ENCODE measurements at places on chromosomes 12 and 14. TPM values are rescaled to one million over a fixed set of nuclear protein-coding genes. Genes with fewer than 3 reads are reported as not detected.
A peak's percentile ranks its signal among the peaks of the same experiment; 100 is the strongest.

KCNK13 gene
- total RNA-seq = not detected

- peak; percentile 9 for DNase-seq
Measured at GRCh38 chr12:127450826-127451225, 816.1 kb upstream of the TMEM132C start.

DNA sequence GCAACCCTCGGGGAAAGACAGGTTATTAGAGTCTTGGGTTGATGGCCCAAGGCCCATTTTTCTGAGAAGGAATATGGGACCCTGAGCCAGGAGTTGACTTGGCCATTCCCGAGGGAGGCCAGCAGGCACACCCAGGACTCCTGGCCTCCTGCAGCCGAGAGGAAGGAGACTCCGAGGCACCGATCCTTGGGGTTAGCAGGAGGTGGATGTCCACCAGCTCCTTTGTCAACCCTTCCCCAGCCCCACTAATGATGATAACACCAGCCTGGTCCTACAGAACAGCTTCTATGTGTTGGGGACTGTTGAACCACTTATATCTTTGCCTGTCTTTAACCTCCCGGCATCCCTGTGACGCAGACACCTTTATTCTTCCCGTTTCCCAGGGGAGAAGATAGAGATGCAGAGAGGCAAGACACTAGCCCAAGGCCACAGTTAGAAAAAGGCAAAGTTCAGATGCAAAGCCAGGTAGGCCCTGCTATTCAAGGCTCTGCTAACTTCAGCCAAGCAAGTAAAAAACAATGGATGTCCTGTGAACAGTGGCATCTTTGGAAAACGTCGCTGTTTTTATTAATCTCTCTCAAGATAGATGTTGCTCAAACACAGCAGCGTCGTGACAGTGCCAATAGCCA lies 767.3 kb upstream of the TBX3 start:
- DNase-seq = no peak

DNA sequence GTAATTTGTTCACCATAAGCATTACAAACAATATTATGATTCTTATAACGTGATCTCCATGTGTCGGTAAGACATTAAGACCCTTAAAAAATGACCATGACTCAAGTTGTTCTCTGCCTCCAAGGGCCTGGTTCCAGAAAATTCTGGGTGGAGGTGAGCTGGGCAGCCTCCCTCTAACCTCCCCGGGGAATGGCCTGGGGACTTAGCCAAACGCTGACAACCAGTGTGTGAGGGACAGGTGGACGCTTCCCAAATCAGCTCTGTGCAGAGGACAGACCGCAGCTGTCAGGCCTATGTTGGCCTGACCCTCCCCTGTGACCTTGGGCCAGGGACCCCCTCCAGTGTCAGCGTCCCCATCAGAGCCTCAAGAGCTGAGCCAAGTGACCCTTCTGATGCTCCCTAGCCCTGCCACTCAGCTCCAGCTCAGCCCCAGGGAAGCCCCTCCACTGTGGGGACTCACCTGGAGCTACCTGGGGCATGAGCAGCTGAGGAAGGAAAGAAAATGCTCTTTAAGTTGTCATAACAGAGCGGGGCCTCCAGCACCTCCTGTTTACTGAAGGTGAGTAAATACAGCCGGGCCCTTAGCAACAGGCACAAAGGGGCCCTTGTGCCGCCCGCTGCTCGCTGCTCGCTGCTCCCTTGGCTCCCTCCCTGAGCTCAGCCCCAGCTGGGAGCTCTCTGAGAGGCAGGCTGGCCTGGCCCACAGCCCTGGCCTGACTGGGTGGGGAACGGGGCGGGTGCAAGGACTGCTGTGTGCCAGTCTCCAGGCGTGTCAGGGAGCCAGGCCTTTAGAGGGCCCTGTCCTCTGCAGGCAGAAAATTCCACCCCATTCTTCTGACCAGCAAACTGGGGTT lies 116.6 kb downstream of the CALM1 start:
- DNase-seq = no peak

- no peak for DNase-seq
Measured at GRCh38 chr12:94309373-94309772, 150.3 kb downstream of the CEP83 start.

GRCh38 chr14:47392326-47392725 lies 283.1 kb downstream of the MDGA2 start:
- DNase-seq = no peak

HEBP1 gene
- 8.0 TPM for total RNA-seq
